Amniotic stem cell (primary cell): ENCODE measurements at places on chromosomes 7 and 10.

DNA sequence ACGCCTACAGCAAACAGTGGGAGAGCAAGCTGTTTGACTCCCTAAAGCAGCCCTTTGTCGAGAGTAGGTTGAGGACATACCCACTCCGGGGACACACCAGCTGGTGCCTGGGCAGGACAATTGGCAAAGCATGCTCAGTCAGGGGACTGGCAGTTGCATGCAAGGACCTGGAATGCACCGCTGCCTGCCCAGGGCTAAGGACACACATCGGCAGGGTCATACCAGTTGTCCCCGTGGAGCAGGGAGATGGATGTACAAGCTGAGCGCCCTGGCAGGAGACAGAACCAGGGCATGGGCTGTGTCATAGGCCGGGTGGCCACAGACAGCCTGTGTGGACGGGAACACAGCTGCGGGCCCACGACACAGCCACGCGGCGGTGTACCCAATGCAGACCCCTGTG is 18.3 kb upstream of the ELN start:
- no peak for DNase-seq

- DNase-seq: no peak
These were observed 18.6 kb downstream of the OCM2 start for GRCh38 chr7:97971120-97971989.

DNA sequence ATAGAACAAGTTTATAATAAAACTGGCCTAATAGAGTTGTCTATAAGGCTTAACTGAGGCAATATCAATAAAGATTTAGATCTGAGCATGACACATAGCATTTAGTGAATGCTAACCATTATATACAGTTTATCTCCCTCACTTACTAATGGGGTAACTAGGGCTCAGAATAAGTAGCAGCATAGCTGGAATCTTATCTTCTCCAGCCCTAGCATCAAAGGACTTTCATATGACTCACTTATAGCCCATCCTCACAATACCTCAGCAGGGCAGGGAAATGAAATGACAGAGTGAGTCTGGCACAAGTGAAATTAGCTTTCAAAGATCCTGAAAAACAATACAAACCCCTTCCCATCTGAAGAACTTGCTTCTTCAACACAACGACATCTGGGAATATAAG is 362.9 kb downstream of the KIF20B start:
- no peak for DNase-seq

- DNase-seq: no peak
These were observed 6.6 kb upstream of the PON1 start for GRCh38 chr7:95330961-95331337.

DNA sequence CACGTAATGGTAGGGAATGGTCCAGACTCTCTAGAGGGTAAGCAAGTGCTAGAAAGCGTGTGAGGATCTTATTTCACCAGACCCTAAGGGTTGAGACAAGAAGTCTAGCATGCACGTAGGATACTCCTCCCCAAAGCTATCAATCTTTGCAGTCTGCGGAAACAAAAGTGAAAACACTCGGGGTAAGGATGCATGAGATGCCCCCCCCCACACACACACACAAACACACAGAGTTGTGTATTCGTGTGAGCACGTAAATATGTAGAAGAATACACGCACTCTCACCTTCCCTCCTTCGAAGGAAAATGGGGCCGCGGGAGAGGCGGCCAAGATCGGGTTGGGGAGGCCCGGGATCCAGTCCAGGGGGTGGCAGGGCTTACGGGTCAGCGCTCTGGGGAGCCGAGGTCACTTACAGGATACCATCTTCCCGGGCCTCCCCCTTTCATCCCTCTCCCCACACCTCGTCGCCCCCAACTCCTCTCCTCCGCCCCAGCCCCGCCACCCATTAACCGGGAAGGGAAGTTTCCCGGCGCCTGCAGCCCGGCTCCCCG is 455 bp downstream of the CUL2 start:
- DNase-seq: no peak

DNA sequence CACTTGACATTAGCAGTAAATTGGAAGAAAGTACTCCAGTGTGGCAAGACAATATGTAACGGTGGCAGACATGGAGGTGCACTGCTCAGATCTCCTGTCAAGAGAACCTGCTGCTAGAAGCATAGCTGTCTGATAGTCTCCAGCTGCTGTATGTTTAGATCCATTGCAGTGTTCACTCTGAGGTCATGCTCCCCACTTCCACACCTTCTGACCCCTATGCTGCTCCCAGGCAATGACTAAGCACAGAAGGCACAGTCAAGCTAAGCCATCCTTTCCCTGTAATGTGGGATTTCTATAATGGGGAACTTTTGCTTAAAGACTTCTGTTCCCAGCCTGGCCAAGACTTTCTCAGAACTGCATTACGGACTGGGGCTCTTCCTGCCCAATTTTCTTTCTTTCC is 315.8 kb downstream of the HPSE2 start:
- no peak for DNase-seq

DNA sequence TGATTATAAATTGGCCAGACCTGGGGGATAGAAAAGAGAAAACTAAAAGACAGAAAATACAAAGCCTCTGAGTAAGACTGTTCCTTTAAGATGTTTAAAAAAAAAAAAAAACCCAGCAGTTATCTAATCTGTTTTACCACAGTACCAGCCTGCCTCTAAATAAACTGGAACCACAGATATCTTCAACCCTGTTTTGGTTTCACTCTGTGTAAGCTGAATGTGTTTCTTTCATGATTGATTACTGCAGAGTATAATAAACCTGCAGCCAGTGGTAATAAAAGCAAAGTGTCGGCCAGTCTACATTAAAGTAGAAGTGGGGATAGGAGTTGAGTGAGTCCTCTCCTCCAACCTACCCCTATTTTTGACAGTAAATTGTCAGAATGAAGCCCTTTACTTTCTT is 40.6 kb downstream of the MGAM2 start:
- DNase-seq: no peak

DNA sequence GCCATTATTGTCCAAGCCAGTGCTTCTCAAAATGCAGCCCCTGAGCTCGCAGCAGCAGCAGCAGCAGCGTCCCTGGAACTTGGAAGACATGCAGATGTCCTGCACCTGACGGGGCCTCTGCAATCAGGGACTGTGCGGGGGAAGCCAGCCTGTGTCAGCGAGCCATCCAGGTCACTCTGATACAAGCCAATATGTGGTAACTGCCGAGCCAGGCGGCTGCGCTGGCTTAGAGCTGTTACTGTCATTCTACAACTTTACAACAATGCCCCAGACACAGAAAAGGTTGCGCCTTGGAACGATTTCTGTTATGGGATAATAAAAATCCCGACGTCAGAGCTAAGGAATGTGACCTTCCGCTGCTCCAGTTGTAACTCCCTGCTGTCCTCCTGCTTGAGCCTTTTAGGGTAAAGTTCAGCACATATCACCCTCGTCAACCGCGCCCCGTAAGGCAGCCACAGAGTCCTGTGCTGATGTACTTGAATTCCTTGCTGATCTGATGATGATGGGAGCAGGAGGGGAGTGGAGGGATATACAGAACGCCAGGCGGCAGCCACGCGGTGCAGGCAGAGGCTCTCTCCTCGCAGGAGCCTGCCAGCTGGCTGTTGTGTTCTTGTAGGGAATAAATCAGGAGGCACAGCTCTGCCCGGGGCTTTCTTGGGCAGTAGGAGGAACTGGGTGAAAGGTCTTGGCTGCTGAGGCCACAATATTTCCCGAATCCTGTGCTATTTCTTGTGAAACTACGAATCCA is 20.0 kb upstream of the CRYGN start:
- peak; percentile 73 for DNase-seq

DNA sequence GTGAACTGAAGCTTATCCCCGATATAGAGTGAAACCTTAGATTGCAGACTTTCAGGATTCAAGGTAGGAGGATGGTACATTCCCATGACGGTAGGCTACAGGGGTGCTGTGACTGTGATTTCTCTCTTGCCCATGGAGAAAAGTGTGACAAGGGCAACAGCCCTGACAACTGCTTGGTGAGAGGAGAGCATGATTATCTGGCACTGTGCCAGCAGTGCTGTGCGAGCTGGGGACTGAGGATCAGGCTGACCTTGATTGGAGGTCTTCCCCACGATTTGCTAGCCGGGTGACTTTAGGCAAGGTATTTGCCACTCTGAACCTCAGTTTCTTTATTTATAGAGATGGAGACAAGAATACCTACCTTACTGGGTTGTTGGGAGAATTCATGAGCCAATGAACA is 229.5 kb downstream of the PTEN start:
- DNase-seq: no peak

DNA sequence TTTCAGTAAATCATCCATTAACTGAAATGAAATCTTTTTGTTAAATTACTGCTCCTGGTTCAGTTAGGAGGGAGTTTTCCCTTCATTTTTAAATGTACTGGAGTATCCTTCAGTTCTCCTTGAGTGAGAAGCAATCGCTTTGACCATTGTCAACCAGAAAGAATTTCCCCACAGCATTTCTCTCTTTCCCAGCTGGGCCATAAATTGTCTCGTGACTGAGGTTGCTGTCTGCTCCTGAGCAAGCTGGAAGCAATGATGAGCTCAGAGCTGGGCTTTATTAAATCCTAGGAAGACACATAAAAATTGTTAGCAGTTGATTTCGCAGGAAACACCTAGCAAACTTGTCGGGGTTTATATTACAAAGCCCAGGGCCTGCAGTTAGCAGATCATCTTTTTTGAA is 102.0 kb upstream of the INSYN2A start:
- no peak for DNase-seq

- DNase-seq: peak; percentile 79
These were observed 1.7 kb downstream of the SCRN1 start for GRCh38 chr7:29987811-29988317.

- DNase-seq: no peak
These were observed at the start of gene CRHR2 for GRCh38 chr7:30682212-30683083. CRHR2 (minus strand) TSS chr7:30682456; CDS start chr7:30682280, 176 bp downstream.

DNA sequence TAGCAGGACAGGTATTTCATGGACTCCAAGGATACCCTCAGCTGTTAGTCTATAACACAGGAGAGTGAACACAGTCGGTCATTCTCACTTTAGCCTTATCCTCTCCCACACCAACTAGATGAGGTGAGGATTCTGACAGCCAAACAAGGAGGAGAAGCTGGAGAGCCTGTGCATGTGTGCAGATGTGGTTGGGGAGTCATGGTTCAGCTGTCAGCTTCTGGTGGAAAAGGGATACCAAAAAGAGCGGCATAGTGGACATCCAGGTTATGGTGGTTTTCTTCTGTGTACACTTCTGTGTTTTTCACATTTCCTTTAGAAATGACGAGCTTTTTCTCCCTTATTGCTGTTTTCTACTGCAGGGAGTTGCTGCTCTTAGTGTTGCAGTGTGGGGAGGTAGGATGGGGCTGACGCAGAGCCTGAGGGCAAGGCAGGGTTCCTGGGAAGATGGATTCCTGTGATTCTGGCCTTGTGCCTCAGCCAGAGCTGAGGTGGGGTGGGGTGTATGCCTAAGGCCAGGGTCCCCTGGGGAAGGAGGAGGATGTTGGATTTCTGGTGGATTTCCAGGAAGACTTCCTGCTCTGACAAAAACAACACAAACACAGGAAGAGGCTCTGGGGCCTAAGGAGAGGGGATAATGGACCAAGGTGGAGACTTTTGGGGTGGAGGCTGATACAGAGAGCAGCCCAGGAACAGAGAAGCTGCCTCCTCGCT is 26.6 kb downstream of the PLAU start:
- no peak for DNase-seq

DNA sequence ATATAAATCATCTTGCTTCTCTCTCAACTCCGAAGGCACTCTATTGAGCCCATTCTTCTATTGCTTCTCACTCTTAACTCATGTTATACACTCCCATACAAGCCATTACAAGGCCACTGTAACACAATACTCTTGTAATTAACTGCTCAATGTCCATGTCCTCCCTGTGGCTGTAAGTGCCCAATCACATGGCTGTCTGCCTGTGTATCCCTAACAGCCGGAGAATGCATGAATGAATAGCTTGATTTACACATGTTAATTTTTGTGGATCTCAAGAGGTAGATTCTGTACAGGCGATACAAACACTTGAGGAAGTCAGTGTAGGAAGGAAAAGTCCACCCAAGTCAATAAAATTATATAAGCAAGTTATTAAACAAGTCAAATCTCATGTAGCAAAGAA is 215.6 kb downstream of the DOCK4 start:
- no peak for DNase-seq

DNA sequence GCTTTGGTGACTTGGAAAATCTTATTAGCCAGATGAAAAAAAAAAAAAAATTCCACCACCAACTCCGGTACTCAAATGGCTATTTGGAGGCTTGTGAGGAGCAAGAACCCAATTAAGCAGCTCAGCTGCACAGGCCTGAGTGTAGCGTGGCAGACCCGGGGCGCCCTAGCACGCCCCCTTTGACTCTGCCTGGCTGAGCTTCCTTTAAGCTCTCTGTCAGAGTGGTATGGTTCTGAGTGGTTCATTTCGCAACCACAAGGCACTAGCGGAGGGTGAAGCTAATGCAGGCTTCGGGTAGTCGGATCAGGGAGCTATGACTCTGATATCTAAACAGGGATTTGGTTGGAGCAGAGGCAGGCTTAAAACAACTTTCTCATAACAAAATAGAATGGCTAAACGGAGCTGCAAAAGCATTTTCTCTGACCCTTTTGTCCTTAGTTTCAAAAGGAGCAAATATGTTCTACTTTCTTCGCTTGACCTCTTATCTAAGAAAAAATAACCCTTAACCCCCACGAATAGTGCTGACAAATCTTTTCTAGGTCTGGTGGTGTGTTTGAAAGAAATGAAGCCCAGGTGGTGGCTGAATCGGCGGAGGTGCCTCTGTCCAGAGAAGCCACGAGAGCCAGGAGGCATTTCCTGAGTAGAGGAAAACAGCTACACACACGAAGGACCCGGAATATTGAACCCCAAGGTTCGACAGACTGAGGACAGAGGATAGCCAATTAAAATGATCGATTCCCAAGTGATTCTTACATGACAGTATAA is 285.4 kb upstream of the GLI3 start:
- no peak for DNase-seq

- DNase-seq: no peak
These were observed 42.2 kb downstream of the MINDY4 start for GRCh38 chr7:30813466-30813865.

- no peak for DNase-seq
These were observed 58.3 kb downstream of the CYP26A1 start for GRCh38 chr10:93131986-93132385.

DNA sequence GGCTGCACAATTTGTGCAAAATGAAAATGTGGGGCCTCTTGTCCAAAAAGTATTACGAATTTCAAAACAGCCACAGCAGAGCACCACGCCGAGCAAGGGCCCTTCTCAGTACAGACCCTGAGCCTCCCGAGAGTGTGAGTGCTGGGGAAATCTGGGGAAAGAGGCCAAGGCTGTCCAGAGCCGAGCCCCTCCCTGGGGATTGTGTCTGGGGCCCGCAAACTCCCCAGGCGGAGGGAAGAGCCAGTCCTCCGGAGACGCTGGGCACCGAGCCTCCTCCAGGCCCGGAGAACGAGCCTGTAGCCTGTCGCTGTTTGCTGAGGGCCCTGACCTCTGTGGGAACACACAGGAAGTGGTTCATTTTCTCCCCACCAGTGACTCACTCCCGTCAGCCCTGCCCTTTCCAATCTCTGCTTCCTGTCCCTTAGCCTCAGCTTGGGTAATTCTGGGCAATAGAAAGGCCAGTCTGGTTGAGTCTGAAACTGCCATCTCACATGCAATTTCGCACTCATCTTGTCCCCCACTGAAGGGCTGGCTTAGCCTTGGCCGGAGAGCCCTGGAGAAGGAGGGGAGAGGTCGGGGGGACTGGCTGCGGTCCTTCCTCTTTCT is 19.5 kb upstream of the GNA12 start:
- peak; percentile 68 for DNase-seq
